ENCODE measurements at places on chromosomes 16 and 17. TPM values are rescaled to one million over a fixed set of nuclear protein-coding genes. Genes with fewer than 3 reads are reported as not detected.
A peak's percentile ranks its signal among the peaks of the same experiment; 100 is the strongest.

DNA sequence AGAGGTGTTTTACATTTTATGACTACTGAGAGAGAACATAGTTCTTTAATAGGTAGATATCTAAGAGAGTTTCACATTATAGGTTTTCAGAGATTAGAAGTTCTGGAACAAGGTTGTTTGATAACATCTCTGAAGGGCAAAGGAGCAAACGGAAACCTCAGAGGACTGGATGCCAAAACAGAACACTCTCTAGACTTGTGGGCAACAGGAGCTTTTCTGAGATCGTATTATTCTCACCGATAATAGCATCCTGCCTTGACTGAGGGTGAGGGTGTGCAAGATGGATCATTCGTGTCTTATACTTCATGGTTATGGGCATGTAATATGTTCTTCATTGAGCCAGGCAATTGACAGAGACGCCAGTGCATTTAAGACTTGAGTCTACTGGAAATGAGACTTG is 234.8 kb downstream of the IRX3 start:
- DNase-seq: no peak

DNA sequence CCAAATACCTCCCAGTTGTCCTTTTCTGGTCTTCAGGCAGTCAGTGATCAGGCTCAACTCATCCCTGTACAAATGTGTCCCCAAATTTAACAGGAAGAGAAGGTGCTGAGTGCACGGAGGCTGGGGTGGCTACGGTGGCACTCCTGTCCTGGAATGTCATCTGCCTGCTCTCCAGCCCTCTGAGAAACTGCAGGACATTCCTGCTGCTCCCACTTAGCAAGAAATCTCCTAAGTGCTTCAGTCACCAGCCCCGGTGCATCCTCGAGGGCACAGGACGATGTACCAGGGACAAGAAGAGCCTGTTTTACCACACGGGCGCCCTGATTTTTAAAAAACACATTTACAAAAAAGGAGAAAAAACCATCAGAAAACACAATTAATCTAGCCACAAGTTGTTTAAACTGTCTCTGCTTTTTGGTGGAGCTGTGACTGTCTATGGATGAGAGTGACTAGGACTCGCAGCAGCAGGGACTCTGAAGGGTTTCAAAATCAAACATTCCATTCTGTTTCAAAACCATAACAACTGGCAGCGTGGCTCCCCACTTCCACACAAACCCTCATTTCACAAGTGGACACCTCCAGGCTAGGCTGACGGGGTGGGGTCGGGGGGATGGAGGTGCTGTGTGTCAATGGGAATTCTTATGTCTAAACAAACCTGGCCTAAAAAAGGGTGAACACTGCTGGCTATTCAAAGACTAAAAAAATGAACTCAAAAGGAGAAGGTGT is 65.3 kb upstream of the CNEP1R1 start:
- peak; percentile 58 for DNase-seq

GRCh38 chr16:75196836-75197235 is 10.1 kb downstream of the CTRB2 start:
- DNase-seq: peak; percentile 14

DNA sequence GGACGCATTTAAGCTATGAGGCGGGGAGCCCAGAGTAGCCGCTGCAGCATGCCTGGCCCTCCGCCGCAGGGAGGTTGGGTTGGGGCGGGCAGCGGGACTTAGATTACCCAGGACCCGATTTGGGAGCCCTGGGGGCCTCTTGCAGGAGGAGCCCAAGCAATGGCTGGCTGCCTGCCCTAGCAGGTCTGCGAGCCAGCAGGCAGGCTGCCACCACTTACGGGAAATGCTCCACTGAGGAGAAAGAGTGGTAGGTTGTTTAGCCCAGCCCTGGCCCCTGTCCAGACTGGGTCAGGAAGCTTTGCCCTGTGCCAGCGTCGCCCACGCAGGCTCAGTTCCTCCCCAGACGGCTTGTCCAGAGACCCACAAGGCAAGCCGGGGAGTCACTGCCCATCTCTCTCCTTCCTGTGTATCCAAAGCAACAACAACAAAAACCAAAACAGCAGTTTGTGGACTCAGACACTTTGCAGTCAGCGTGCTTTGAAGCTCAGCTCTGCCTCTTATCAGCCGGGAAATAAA is 10.3 kb upstream of the TVP23A start:
- DNase-seq: peak; percentile 97

DNA sequence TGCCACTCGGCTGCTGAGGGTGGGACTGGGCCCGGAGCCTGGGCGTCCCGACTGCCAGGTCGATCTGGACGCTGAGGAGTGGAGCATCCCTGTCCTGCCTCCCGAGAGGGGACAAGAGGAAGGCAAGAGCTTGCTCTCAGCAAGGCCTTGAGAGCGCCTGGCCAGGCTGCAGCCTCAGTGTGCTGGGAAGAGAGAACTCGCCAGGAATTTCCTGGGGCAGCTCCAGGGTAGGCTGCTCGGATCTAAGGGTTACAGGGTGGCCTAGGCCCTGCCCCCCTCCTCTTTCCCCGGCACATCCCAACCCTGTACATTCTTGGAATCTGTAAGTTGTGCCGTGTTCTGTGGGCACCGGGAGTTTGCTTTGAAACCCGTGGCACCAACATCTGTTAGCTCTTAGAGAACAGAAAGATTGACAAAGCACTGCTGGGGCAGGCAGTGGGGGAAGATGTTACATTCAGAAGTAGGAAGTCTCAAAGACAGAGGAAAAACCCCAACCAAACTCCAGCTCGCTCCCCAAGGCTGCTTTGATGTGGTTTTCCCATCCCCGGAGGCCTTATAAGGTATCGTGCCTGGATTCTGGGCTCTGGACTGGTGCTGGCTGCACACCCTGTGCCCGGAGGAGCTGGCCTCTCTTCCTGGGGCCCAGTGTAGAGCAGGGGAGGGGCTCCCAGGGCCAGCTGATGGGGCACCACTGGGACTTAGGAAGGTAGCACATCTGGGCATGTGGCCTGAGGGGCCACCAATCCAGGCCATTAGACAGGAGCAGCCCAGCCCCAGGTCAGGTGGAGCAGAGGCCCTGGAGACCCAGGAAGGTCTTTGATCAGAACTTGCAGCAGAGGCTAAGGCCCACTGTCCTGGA is 55.2 kb downstream of the NKD1 start:
- DNase-seq: no peak

DNA sequence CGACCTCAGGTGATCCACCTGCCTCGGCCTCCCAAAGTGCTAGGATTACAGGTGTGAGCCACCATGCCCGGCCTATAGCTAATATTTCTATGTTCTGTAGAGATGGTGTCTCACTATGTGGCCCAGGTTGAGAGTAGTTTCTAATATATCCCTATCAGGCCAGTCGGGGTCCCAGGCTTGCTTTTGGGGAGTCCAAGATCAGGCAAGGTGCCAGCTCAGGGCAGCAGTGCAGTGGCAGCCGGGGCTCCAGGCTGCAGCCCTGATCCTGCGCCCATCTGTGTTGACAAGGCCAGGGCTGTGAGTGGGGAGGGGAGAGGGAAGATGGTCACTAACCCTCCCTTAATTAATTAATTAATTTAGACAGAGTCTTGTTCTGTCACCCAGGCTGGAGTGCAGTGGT is 77.6 kb upstream of the CDC42EP4 start:
- peak; percentile 11 for DNase-seq

Gene TNS4
- total RNA-seq: 0.68 TPM

Gene ACAP1
- total RNA-seq: 26.5 TPM

Gene EFNB3
- 1.6 TPM for total RNA-seq

Gene MYO15A
- 3.3 TPM for total RNA-seq

Gene EPX
- total RNA-seq: not detected

Gene SRCIN1
- 6.6 TPM for total RNA-seq

Gene ALDOC
- 11.6 TPM for total RNA-seq

Gene MYL4
- 3.0 TPM for total RNA-seq

Gene XPO6
- total RNA-seq: 106 TPM

Gene SLC5A10
- not detected for total RNA-seq

Gene ITGAX
- 188 TPM for total RNA-seq
